ENCODE measurements at places on chromosomes 12 and 14.

DNA sequence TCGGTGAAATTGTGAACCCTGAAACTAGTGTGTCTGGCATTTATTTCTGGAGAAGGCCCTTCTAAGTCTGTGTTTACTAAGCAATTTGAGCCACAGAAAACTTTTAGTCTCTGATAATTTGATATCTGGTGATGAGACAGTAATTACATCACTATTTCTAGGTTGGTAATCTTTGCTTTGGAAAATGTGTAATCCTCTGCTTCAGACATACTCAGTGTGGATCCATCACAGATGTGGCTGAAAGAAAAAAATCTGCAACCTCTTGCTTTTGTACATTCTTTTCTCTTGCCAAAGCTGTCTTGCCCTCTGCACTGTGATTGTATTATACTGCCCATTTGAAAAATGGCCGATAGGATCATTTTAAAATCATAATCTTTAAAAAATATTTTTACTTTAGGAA, 78.1 kb downstream of the PELI2 start:
- no peaks in the 10 kb centered on the region for H3K36me3 ChIP-seq
- DNase-seq = no peak
- peaks cover 5% of the 10 kb centered on the region for H3K4me1 ChIP-seq
- no peak overlapping the region for H3K27ac ChIP-seq

DNA sequence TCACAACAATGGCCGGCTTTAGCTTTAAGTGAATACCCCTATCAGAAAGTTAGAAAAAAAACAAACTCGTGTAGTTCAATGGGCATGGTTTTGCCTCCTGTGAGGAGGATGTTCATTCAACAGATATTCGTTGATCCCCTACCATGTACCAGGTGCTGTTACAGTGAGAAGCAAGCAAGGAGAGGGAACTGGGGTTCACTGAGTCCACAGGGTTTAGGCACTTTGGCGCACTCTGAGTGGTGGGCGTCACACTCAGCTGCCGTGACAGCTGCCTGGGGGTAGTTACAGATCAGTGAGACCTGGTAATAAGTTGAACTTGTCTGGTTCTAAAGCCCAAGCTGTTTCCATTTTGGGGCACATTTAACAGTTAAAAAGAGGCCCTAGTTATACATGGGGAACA, 74.2 kb downstream of the PAPOLA start:
- no peaks in the 10 kb centered on the region for H3K27me3 ChIP-seq
- H3K36me3 ChIP-seq = peaks cover 18% of the 10 kb centered on the region
- H3K4me1 ChIP-seq = peaks cover 17% of the 10 kb centered on the region
- H3K4me3 ChIP-seq = no peak overlapping the region
- no peak overlapping the region for H3K27ac ChIP-seq

GRCh38 chr14:105021656-105022275, 883 bp upstream of the CDCA4 start:
- no peaks in the 10 kb centered on the region for H3K27me3 ChIP-seq
- H3K4me1 ChIP-seq = peaks cover 35% of the 10 kb centered on the region
- H3K4me3 ChIP-seq = peak overlapping the region; percentile 94

GRCh38 chr12:121791671-121792551, 1.6 kb downstream of the RHOF start:
- H3K4me3 ChIP-seq = peak overlapping the region; percentile 36
- DNase-seq = peak; percentile 44
- H3K27ac ChIP-seq = no peak overlapping the region
- no peaks in the 10 kb centered on the region for H3K27me3 ChIP-seq
- peaks cover 39% of the 10 kb centered on the region for H3K4me1 ChIP-seq
- peaks cover 10% of the 10 kb centered on the region for H3K36me3 ChIP-seq

DNA sequence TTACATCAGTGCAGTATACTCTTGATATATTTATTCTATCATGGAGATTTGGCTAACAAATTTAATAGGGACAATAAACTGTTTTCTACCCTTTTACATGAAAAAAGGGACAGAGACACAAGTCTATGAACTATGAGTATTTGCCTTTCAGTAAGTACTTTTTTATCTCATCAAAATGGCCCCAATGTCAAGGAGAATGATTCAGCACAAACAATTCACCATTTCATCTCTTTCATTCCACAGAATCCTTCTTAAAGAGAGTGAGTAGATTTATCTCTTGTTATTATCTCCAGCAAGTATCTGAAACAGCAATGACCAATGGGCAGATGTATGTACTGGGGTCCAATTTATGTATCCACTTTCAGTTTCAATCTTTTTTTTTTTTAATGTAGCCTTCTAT, 447.5 kb downstream of the NPAS3 start:
- H3K36me3 ChIP-seq = no peaks in the 10 kb centered on the region
- no peak for DNase-seq
- no peaks in the 10 kb centered on the region for H3K27me3 ChIP-seq
- H3K4me1 ChIP-seq = no peaks in the 10 kb centered on the region
- no peak overlapping the region for H3K4me3 ChIP-seq

DNA sequence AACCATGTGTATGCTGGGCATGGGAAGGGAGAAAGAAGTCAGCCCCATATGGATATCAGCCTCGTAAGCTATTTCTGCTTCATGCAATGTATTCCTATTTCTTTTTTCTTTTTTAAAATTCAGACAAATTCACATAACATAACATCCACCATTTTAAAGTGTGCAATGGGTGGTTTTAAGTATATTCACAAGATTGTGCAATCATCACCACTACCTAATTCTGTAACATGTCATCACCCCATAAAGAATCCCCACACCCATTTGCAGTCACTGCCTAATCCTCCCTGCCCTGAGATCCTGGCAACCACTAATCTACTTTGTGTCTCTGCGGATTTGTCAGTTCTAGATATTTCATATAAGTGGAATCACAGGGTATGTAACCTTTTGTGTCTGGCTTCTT, 9.5 kb downstream of the POMT2 start:
- no peak overlapping the region for H3K4me3 ChIP-seq
- no peaks in the 10 kb centered on the region for H3K36me3 ChIP-seq
- DNase-seq = peak; percentile 25
- peaks cover 47% of the 10 kb centered on the region for H3K4me1 ChIP-seq

GRCh38 chr12:14618983-14619382, 51.3 kb upstream of the PLBD1 start:
- peaks cover 8% of the 10 kb centered on the region for H3K4me1 ChIP-seq
- H3K27me3 ChIP-seq = no peaks in the 10 kb centered on the region
- peak; percentile 48 for DNase-seq
- H3K4me3 ChIP-seq = no peak overlapping the region
- no peak overlapping the region for H3K27ac ChIP-seq

Measured in MCF 10A (cell line).